Neural progenitor cell (in vitro differentiated cells): ENCODE measurements at places on chromosomes 1 and 21.

DNA sequence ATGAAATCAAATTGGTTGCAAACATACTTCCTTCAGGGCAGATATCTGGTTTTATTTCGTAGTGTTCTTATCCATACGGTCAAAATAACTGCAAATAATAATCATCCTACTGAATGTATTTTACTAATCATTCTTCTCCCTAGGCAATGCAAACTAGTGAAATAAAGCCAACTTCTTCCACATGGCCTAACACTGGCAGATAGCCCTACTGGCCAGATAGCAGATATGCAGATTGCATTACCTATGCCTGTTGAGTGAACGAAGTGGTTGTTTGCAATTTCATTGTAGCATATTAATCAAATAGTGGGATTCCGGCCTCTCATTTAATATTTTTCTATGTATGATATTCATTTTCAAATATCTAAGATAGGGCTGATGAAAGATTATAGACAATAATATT lies 116.2 kb downstream of the CENPF start:
- DNase-seq, result no peak

DNA sequence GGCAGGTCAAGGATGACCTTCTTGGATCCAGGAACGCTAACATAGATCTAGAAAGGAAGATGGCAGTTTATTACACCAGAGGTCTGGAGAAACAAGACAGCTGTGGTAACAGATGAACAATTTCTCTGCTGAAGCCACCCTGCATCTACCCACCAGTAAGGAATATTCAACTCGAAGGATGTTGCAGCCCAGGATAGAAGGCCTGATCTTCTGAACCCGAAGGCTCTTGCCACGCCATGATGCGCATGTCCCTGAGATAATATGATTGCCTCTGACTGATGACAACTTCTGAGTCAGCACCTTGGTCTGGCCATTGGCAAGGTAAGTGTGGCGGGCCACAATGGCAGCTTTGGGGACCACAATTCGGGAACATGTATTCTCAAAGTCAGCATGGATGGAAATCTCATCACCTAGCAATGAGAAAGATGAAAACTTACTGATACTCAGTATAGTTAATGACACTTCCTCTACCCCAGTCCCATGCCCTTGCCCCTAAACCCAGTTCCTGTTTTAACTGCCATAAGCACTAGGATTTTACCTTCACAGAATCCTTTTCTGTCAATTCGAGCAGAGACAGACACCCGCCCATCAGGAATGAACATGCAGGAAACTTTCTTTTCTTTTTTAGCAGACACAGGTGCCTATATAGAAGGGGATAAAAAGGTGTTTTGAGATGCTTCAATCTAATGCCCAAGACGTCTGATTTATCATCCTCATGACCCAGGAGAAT lies 1.8 kb downstream of the TXNIP start:
- DNase-seq, result no peak

DNA sequence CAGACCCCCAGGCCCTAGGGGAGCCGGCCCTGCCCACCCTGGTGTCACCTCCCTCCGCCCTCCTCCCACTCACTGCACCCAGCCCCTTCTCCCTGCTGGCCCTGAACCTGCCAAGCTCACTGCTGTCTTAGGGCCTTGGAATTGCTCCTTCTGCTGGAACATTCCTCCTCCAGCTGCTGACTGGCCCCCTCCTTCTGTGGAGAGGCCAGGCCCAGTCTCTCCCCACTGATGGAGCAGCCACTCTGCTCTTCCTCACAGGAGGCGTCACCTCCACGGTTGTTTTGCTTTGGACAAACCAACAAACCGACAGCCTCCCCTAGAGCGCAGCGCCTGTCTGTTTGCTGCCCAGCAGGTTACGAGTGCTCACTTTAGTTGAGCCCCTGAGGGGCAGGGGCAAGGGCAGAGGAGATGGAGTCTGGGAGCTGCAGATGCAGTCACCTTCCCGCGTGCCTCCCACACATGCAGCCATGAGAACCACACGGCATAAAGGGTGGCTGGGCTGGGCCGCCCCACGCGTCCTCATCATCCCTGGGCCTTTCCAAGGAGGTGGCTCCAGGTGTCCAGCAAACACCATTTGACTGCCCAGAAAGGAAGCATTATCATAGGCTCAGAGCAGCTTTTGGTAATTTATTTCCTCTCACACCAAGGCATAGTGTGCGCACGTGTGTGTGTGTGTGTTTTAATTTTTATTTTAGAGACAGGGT lies 9.4 kb downstream of the OXCT2 start:
- no peak for DNase-seq

DNA sequence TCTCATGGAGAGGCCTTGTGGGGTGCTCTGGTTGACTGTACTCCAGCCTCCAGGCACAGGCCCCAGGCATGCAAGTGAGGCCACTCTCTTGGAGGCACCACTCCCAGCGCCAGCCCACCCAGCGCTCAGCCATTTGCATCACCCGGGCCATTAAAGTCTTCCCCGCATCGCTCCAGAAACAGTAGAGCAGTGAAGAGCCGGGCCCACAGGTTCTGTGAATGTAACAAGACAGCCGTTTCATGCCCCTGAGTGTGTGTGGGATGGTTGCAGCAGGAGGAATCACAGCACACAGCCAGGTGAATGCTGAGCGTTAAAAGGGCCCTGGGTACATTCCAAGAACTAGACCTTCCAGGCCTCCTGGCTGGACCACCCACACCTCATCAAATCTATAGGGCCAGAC lies 19.0 kb upstream of the CD2 start:
- DNase-seq, result no peak

- DNase-seq, result no peak
These were observed 383.3 kb upstream of the PKN2 start for GRCh38 chr1:88300752-88301263.
